ENCODE measurements at places on chromosomes 6 and 20.
A peak's percentile ranks its signal among the peaks of the same experiment; 100 is the strongest.

DNA sequence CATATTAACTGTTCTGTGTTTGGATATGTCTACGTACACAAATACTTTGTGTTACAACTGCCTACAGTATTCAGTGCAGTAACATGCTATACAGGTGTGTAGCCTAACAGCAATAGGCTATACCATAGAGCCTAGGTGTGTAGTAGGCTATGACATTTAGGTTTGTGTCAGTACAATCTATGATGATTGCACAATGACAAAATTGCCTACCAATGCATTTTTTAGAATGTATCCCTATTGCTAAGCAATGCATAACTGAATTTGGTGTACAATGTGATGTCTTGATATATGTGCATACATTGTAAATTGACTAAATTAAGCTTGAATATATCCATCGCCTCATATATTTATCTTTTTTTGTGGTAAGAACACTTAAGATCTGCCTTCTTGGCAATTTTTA, 48.9 kb downstream of the C6orf118 start:
- DNase-seq, result no peak

- no peak for DNase-seq
Observed at GRCh38 chr6:136226027-136226673, 24.0 kb downstream of the MTFR2 start.

DNA sequence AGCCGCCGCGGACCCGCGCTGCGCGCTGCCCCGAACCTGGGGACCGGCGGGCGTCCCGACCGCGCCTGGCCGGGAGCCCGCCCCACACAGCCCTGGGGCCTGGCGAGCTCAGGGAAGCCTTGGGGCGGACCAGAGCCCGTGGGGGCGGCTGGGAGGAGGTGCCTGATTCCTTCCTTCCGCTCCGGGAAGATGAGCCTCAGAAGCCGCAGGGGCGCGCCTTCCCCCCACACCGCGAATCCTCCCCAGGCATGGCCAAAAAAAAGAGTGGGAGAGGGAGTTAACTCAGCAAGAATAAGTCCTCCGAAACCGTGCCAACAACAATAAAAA, at the start of gene CBLN4:
Gene CBLN4, minus strand, starts transcription at position 131 of the 327 bp plus-strand sequence. CDS start 1,348 bp downstream, outside the sequence.
- DNase-seq, result no peak

- no peak for DNase-seq
Observed at GRCh38 chr6:103799971-103800670, 1059.6 kb downstream of the HACE1 start.

GRCh38 chr6:2885967-2886735, 17.0 kb downstream of the SERPINB9 start:
- no peak for DNase-seq

GRCh38 chr6:90146921-90147649, 149.6 kb downstream of the BACH2 start:
- DNase-seq, result peak; percentile 24

DNA sequence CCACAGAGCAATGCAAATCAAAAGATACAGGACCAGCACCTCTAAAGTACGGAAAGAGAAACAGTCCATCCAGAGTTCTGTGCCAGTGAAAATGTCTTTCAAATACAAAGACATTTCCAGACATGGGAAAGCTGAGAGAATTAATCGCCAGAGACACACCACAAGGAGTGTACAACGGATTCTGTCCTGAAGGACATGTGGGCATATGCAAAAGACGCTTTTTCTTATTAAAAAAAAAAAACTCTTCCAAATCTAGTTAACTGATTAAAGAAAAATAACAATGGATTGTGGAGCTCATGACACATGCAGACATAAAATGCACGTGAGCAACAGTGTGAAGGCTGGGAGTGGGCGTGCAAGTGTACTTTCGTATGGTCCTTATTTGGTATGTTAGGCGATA, 22.8 kb downstream of the KIF25 start:
- DNase-seq, result no peak

DNA sequence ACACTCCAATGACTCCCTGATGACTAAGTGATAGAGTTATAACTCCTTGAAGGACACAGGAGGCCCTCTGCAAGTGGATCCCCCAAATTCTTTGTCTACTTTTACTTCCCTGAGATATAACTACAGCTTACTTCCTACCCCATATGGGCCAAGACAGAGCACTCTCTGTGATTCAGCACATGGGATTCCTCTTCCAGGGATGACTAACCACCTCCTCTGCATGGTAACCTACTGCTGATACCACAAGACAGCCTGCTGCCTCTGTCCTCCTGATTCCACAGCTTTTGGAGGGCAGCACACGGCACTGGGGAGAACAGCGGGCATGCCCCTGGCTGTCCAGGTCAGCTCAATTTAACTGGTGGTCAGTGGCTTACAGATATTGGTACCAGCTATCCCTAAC, 675.7 kb upstream of the AGPAT4 start:
- DNase-seq, result no peak

DNA sequence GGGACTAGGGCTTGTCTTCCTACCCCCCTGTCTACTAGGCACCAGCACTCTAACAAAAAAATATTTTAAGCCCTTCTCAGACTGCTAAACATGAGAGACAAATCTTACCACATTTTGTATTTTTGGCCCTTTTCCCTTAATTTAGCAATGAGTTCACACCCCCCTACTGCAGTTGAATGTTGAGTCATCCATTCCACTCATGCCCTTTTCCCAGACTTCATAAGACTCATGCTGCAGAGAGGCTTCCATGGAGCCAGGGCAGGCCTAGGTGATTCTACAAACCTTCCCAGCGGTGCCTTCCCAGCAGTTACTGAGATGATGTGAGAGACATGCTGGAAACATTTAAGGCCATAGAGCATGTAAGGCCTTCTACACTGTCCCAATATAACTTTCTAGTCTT, 53.9 kb downstream of the PXDC1 start:
- no peak for DNase-seq

- no peak for DNase-seq
Observed at GRCh38 chr6:93819189-93819588, 399.8 kb upstream of the EPHA7 start.

- no peak for DNase-seq
Observed at GRCh38 chr6:142238881-142239280, 62.9 kb upstream of the ADGRG6 start.

- DNase-seq, result no peak
Observed at GRCh38 chr6:134170844-134171243, 118.4 kb upstream of the SLC2A12 start.

- DNase-seq, result no peak
Observed at GRCh38 chr20:41639630-41640029, 21.5 kb upstream of the CHD6 start.

GRCh38 chr20:2820896-2821869, 5.0 kb downstream of the TMEM239 start:
- no peak for DNase-seq

DNA sequence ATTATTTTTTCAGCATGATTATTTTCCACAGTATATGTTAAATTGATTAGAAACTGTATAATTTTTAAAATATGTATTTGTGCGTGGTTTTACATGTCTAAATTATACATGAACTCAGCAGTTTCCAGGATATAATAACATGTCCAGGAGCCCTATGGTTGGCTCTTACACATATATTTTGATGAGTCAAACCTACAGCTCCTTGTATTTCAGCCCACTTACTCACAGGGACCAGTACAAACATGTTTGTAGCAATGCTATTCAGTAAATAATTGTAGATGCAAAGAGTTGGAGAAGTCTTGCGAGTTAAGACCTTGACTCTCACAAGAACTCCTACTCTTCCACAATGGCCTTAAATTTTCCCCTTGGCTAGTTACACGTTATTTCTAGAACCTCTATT, 107.2 kb upstream of the SASH1 start:
- no peak for DNase-seq

DNA sequence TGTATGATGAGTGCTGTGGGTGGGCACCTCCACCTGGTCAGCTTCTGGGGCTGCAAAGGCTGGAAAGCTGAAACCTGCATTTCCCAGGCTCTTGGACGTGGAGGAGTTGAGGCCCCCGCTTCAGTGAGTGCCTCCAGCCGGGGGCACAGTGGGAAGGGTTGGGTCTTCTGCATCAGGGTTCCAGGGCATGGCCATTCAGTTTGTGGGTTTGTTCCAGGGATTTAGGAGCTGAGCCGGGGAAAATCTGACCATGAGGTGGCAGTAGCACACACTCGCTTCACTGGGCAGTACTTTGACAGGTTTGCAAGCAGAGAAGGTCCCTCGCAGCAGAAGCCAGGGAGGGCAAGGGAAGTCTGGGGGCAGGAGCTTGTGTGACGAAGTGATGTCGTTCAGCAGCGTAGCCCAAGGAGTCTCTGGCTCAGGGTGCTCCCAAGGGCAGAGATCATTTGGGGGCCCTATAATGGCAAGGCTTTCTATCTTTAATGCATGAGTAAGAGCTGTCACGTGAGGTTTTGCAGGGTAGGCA, 69.5 kb upstream of the SULF2 start:
- no peak for DNase-seq

DNA sequence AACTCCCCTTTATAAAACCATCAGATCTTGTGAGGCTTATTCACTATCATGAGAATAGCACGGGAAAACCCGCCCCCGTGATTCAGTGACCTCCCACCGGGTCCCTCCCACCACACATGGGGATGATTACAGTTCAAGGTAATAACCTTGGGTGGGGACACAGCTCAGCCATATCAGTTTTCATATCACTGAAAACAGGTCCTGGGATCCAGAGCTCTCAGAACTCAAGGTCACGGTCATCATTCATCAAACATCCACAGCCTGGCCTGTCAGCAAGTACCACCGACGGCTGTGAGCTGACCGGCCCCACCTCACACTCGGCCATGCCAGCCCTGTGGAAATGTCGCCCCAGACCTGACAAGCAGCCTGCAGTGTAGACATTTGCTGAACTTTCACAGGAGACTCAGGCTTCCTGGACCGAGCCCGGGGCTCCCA, 14.1 kb upstream of the FRMD1 start:
- DNase-seq, result no peak

All from GF-D8 (cell line).